ENCODE measurements at places on chromosomes 3 and 15.

DNA sequence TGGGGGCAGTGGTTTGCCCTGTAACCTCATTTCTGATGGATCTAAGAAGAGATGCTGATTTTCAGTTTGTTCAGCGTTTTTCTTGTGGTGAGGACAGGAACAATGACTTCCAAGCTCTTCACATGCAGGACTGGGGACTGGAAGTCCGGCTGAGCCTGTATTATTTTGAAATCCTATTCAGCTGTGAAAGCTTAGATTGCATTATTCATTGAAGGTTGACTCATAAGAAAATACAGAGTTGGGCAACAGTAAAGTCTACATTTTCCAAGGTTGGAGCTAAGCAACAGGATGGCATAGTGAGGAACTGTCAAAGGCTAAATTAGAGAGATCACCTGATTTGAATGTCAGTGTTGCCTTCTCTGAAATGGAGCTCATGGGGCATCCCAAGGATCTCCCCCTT is 230.9 kb upstream of the FEZF2 start:
- DNase-seq, result no peak
- no peaks in the 10 kb centered on the region for H3K27me3 ChIP-seq
- H3K27ac ChIP-seq, result no peak overlapping the region
- no peak overlapping the region for H3K4me3 ChIP-seq
- peaks cover 9% of the 10 kb centered on the region for H3K4me1 ChIP-seq

DNA sequence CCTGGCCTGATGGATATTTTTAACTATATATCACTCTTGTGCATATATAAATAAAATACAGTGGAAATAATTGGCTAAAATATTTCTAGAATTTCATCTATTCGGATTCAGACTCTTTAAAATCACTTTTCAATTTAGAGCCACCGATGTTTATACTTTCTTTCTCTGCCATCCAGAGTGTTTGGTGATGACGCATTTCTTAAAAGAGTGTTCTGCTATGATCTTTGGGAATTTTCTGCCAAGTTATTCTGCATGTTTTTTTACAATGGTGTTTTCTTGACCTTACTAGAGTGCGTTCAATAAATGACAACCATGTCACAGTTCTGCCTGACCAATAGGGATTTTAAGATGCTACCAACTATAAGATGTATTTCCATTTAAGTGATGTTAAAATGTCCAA is 30.2 kb downstream of the PPP2R3A start:
- no peaks in the 10 kb centered on the region for H3K36me3 ChIP-seq
- DNase-seq, result no peak
- no peaks in the 10 kb centered on the region for H3K27me3 ChIP-seq
- no peaks in the 10 kb centered on the region for H3K4me1 ChIP-seq
- H3K4me3 ChIP-seq, result no peak overlapping the region

GRCh38 chr3:108664266-108664665 is 74.7 kb downstream of the DZIP3 start:
- no peaks in the 10 kb centered on the region for H3K27me3 ChIP-seq
- no peak for DNase-seq
- H3K4me3 ChIP-seq, result no peak overlapping the region
- no peak overlapping the region for H3K27ac ChIP-seq

- no peak overlapping the region for H3K4me3 ChIP-seq
- H3K27me3 ChIP-seq, result no peaks in the 10 kb centered on the region
- DNase-seq, result no peak
- H3K4me1 ChIP-seq, result no peaks in the 10 kb centered on the region
- no peaks in the 10 kb centered on the region for H3K36me3 ChIP-seq
Measured at GRCh38 chr3:111210003-111210711, 138.5 kb downstream of the NECTIN3 start.
